ENCODE measurements at places on chromosomes 5 and 9. TPM values are rescaled to one million over a fixed set of nuclear protein-coding genes. Genes with fewer than 3 reads are reported as not detected.

The SPOCK1 gene
- total RNA-seq, result 37.9 TPM

The HBEGF gene
- total RNA-seq, result 27.9 TPM

The GRIA1 gene
- not detected for total RNA-seq

The PCDHB13 gene
- 0.40 TPM for total RNA-seq

The BARX1 gene
- total RNA-seq, result 170 TPM

The IRX1 gene
- 16.7 TPM for total RNA-seq

The PPIP5K2 gene
- total RNA-seq, result 42.0 TPM

The EGFL7 gene
- total RNA-seq, result 25.9 TPM

The STKLD1 gene
- total RNA-seq, result not detected

The PCDHGA5 gene
- total RNA-seq, result not detected

The ALDOB gene
- total RNA-seq, result not detected

The CCDC192 gene
- not detected for total RNA-seq

The HMCN2 gene
- 0.20 TPM for total RNA-seq

The KIAA0825 gene
- total RNA-seq, result 3.1 TPM

The BSPRY gene
- total RNA-seq, result not detected

The SLC27A6 gene
- total RNA-seq, result 0.10 TPM

The CDKN2AIPNL gene
- 161 TPM for total RNA-seq

The SUSD3 gene
- total RNA-seq, result 0.40 TPM

The RNF183 gene
- not detected for total RNA-seq

The SLF1 gene
- 16.1 TPM for total RNA-seq

The LIFR gene
- 9.2 TPM for total RNA-seq

The F2R gene
- total RNA-seq, result 13.4 TPM

The ACTBL2 gene
- total RNA-seq, result 0.30 TPM

The POMT1 gene
- 12.8 TPM for total RNA-seq

The NREP gene
- 116 TPM for total RNA-seq

The PLCXD3 gene
- total RNA-seq, result not detected

The NME5 gene
- total RNA-seq, result not detected

The GLDC gene
- 0.82 TPM for total RNA-seq

Data from MG63 (cell line).